ENCODE measurements at places on chromosomes 4 and X.
A peak's percentile ranks its signal among the peaks of the same experiment; 100 is the strongest.

DNA sequence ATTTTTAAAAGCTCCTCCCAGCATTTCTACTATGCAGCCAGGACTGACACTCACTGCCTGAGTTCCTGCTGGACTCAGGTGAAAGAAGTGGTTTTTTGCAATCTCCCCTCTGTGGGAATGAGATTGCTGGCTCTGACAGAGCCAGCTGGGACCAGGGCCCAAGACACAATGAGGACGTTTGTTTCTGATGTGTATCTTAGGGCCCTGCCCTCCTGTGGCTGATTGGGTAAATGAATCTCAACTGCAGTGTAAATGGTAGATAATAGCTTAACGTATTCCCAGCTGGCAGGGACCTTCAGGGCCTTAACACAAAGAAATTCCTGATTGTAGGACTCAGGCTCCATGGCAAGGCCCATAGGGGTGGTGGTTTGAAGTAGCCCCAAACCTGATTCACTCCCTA, 85.8 kb upstream of the PRPS1 start:
- DNase-seq = no peak

- DNase-seq = no peak
Measured at GRCh38 chr4:169033660-169034059, 23.6 kb upstream of the CBR4 start.

DNA sequence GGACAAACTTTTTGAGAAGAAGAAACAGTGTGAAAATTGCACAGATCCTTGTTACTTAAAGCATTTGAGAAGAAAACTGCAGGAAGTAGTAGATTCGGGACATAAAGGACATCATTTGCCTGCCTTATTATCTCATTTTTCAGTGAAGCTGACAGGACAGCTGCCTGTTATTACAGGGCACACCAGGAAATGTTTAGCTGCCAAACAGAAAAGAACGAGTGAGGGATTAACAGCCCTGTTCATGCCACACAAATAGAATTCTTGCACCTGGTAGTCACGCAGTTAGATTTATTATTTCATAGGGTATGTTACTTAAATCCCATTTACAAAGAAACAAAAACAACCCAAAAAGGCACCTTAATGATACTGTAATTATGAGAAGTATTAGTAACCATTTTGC, 100.6 kb downstream of the CHIC2 start:
- DNase-seq = no peak

- peak; percentile 40 for DNase-seq
Measured at GRCh38 chrX:48071064-48071985, at the start of gene ZNF630. Gene ZNF630, minus strand, starts transcription at chrX:48071640. Its CDS starts 4,754 bp downstream, at chrX:48066886.

DNA sequence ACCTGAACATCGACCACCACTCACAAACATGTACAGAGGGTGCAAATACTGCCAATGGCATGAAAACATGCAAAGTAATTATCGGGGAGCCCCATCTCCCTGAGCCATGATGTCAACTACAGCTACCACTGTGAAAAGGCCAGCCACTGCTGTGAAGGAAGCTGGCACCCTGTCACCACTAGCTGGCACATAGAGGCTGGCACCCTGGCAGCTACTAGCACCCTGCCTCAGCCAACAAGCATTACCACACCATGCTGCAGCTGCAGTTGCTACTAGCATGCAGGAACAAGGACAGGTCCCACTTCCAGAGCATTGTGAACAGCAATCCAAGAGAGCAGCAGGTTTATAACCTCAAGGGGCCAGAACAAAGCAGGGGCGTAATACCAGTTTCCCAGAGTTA, 81.4 kb downstream of the PRR32 start:
- no peak for DNase-seq

GRCh38 chrX:153970357-153971123, 1.1 kb downstream of the HCFC1 start:
- DNase-seq = no peak

- DNase-seq = no peak
Measured at GRCh38 chr4:87077914-87078585, 142.4 kb downstream of the KLHL8 start.

- no peak for DNase-seq
Measured at GRCh38 chr4:124067046-124067445, 645.5 kb downstream of the ANKRD50 start.

- no peak for DNase-seq
Measured at GRCh38 chrX:13059637-13060499, 15.4 kb upstream of the FAM9C start.

DNA sequence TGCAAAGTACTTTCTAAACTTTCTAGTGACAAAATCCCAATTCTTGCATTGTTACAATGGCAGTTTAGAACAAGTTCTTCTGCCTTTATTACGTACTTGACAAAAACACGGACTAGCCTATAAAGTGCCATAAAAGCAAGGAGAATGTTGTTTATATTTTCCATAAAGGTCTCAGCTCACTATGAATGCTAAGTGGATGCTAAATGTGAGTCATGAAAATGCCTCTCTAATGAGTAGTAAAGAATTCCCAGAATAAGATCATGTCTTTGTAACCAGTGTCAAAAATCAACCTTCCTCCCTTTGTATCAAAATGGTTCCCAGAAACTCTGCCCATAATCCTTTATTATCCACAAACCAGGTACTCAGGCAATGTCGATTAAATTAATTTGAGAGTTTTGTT, 539.8 kb upstream of the SLIT2 start:
- no peak for DNase-seq

- no peak for DNase-seq
Measured at GRCh38 chr4:8920969-8921368, 49.3 kb upstream of the HMX1 start.

DNA sequence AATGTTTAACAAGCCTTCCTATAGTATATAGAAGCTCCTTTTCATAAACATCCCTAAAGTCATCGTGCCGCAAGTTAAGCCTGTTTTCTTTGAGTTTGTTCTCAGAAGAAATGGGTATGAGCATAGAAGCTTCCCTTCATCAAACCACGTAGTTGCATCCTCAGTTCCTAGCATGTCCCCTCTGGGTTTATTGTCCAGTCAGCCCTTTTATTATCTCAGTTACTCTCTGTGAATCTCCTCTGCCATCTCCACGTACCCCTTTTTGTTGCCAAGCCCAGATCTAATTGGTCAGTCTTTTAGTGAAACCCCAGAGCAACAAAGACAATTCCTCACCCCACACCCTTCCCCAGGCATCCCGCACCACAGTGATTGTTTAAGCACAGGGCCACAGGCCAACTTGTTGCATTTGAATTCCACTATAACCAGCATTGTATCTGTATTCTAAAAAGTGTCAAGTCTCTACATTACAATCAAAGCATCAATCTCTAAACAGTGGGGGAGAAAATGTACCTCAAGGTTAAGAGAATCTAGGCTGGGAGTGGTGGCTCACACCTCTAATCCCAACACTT, 12.4 kb upstream of the TRIM2 start:
- no peak for DNase-seq

DNA sequence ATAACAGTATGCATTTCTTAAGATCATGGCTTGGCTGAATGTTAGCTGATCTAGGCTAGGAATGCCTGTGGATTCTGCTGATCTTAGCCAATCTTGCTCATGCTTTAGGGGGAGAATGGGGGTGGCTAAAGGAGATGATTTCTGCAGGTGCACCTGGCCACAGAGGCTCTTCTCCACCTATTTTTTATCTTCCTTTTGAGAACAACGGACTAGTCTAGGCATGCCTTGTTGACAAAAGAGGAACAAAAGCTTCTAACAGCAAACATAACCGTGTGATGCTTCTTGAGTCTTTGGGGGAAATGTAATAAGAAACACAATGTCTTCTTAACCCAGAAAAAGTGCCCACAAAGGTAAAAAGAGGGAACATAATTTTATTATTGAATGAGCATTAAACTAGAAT, 743.5 kb downstream of the ARAP2 start:
- no peak for DNase-seq

DNA sequence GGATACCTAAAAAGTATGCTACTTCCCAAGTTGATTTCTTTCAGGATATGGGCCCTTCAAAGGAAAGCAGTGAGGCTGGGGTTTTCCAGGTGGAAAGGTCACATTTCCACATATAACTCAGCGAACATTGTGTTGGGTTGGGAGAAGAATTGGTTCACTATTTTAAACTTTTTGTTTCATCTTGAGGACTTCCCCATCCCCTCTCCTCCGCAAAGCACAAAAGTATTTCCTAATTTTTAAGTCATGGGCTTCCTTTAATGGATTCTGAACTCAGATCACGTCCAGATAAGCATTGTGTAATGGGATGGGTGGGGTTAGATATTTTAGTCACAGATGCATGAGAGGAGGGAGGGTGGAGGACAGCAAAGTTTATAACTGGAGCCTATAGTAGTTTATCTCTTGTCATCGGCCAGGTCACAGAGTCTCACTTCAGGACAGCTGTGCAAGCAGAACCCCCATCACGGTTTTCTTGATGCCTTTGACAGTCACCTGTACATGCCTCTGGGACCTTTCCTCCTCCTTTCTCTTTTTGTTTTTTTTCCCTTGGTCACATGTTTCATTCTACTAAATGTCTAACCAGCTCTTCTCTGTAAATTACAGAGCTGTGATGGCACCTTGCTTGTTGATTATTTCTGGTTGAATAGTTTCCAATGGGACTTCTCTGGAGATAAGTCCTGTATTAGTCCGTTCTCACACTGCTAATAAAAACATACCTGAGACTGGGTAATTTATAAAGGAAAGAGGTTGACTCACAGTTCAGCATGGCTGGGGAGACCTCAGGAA, 115.4 kb downstream of the PTTG2 start:
- no peak for DNase-seq

GRCh38 chrX:22399437-22400192, 126.9 kb downstream of the CBLL2 start:
- no peak for DNase-seq

- no peak for DNase-seq
Measured at GRCh38 chrX:29419774-29420553, 795.4 kb upstream of the MAGEB2 start.

DNA sequence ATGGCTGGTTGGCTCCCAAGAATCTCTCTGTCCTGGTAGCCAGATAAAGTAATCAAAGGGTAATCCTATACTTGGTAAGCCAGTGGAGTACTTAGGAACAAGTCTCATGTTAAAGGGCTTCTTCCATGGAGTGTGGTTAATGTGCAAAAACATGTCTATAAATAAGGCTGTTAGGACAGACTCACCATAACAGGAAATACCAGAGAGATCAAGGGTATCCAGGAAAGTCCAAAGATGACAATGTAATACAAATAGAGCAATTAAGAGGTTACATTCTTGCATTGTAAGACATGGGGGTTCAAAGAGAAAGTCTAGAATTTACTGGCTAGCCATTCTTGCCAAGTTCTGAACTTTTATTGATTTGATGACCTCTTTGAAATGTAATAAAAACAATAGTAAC, 61.9 kb upstream of the ZCCHC13 start:
- no peak for DNase-seq

GRCh38 chrX:3445806-3446490, 99.5 kb upstream of the MXRA5 start:
- DNase-seq = peak; percentile 67

DNA sequence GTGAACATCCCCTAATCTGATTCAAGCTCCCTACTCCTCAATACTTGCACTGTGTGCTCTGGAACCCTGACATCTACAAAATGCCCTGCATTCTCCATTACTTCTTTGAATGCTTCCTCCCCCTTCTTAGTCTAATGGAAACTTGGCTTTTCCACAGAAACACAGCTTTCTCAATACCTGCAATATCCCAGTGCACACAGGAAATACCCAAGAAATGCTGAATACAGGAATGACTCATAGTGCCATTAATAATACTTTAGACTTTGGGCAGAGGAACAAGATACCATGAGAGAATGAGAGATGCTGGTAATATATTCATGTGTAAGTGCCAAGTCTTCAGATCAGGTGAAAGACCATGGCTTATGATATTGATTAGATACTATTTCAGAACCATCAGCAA, 5.6 kb downstream of the QRFPR start:
- no peak for DNase-seq

DNA sequence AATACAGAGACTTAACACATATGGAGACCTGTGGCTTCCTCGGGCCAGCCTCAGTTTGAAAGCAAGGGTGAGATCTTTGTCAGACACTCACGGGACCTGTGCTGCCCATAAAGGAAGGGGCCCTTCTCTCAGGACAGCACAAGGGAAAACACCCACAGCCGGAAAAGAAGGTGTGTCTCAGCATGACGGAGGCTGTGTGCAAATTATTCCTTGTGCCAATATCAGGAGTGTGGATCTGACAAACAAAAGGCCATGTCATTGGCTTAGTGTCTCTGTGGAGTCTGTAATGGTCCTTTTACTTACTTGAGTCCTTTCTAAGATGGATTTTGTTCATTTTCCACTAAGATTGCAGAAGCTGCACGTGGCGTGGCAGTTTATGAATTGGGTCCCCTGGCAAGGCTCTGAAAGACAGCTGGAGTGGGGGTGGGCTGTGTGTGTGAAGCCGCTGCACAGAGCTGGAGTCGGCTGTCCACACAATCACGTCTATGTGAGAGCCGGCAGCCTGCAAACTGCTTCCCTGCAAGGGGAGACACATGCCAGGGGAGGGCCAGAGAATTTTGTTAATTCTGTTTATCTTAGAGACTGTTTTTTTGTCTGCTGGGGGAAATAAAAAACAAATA, 1.9 kb downstream of the ENPP6 start:
- no peak for DNase-seq

DNA sequence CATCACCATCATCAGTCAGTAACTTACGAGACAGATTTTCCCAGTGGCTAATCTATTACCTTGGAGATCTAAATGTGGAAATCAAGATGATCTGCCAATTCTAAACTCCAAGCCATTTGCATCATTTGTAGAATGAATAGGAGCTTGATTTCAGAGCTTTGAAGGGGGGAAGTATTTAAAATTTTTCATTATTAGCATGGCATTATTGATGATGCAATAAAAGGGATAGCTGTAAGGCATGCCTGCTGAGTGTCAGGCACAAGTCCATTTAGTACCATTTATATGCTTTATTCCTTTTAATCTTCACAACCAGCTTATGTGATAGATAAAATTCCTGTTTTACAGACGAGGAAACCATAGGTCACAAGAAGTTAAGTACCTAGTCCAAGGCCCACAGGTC, 5.3 kb downstream of the EXOC1L start:
- DNase-seq = no peak

DNA sequence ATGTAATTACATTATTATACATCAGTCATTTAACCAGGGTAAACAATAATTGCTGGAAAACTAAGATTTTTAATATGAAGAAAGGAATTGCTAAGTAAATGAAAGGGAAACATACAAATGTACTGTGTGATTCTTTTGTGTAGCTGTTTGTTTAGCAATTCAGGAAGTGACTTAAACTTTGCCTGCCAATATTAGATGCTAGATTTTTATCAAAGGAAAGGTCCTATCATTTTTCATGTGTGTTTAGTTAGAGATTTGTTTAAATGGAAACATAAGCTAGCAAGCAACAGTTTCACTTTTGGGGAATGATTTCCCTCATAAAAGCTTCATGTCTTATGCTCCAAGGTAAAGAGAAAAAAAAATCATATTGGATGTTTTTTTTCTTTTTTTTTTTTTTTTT, 95.1 kb upstream of the LIMCH1 start:
- no peak for DNase-seq

Data from NCI-H524 treated with DMSO at 0.1 percent for 48 hours (cell line).